Skeletal muscle cell (primary cell): ENCODE measurements at places on chromosomes 5 and 9.

DNA sequence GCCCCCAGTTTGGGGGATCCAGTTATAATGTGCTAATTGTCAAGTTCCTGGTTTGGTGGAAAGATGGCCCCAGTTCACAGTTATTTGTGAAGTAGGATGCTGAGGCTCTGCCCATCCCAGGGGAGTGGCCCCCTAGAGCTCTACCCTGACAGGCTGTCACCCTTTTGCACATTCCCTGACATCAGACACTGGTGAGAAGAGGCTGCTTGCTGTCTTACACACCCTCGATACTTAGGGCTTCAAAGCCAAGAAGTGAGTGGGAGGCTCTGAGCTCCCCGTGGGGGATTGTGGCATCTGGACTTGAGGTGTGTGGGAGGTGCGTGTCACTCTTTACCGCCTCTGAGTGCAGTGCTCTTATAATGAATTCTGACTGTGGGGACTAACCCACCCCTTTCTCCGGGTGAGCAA lies 168.5 kb downstream of the DOCK2 start:
- peak; percentile 56 for DNase-seq

GRCh38 chr5:55440188-55440646 lies 94.5 kb downstream of the PLPP1 start:
- no peak for DNase-seq

- no peak for DNase-seq
Measured at GRCh38 chr5:160643616-160644240, 208.3 kb downstream of the ATP10B start.

- peak; percentile 48 for DNase-seq
Measured at GRCh38 chr5:151483176-151483575, 35.8 kb downstream of the SLC36A1 start.

DNA sequence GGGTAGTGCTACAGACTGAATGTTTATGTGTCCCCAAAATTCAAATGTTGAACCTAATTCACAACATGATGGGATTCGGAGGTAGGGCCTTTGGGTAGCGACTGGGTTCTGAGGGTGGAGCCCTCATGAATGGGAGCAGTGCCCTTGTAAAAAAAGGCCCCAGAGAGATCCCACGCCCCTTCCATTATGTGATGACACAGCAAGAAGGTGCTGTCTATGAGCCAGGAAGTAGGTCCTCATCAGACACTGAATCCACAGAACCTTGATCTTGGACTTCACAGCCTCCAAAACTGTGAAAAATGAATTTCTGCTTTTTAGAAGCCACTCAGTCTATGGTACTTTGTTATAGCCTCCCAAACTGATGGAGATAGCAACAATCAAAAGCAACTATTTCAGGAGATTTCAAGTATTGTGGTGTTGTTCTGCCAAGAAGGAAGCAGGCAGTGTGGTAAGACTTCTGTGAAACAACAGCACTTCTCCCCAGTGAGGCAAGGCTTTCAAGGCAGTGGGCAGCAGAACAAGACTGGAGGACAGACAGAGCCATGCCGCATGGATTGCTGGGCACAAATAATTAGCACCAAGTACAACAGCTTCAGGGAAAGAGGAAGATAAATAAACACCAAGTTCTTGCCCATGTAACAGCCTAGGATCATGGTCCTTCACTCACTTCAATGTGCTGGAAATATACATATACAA lies 76.1 kb downstream of the OR2K2 start:
- no peak for DNase-seq

GRCh38 chr5:16573401-16573800 lies 43.4 kb downstream of the RETREG1 start:
- no peak for DNase-seq

GRCh38 chr9:116868201-116868600 lies 181.1 kb downstream of the TRIM32 start:
- no peak for DNase-seq

DNA sequence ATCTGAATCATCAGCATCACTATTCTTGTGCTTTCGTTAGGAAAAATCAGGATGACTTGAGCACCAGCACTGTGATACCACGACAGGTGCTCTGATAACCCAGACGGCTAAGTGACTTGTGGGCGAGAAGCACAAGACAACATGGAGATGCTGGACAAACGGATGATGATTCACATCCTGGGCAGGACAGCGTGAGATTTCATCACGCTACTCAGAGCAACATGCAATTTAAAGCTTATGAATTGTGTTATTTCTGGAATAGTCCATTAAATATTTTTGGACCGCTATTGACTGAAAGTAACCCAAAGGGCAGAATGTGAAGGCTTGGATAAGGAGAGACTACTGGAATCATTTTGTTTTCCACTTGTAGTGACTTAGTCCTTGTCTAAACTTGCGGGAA lies 114.8 kb upstream of the DAPK1 start:
- DNase-seq: peak; percentile 65

GRCh38 chr5:72921886-72922285 lies 34.0 kb upstream of the FCHO2 start:
- no peak for DNase-seq

DNA sequence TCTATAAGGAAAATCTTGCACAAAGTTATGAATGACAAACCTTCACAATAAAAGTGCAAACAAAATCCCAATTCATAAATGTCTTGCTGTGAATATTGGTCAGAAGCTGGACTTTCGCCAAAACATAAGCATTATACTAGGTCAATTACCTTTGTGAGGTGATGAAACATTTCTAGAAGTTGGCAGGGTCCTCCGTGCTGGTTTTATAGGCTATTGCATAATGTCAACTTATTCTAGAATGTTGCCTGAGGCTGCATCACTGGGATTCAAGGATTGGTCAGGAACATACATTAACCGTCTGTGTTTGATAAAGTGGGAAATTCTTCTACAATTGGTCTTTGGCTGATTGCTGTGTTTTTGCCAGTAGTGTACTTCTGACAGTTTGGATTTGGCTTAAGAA lies 49.8 kb upstream of the PALM2AKAP2 start:
- no peak for DNase-seq

DNA sequence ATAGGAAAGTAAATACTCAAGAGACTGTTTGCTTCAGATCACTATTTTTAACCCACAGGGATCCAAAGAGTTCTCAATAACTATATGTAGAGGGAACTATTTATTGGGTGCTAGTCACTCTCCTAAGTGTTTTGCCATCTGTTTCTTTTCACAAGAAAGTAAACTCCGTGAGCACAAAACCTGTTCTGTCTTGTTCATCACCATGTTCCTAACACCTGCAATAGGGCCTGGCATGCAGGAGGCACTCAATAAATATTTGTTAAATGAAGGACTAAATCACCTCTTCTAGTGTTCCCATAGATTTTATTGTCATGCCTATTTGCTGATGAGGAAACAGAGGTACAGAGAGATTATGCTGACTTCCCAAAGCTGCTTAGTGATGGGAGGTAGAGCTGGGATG lies 118.2 kb downstream of the VCAN start:
- DNase-seq: no peak

DNA sequence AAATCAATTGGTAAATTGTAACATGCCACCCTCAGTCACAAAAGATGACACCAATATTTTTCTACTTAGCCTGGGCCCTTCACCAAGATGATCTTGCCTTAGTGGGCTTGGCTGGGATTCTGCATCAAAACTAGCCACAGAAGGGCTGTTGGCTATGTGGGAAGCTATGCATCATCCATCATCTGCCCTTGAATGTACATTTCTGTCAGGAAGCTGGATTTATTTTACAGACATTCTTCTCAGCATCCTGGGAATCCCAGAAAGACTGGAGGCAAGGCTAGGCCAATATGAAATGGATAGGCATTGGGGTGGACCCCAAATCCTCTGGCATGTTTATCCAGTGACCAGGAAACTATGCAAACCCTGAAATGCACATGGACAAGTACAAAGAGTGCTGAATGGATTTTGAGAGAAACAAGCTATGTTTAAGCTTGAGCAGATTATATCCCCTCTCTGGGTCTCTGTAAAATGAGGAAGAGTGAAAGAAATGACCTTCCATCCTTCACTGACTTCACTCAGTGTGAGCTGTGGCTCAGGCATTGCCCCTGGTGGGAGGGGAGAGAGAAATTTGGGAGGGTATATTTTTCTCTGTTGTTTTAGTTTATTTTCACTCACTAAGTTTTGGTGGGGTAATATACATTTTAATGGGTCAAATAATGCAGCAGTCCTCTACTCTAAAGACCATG lies 283.6 kb downstream of the EBF1 start:
- no peak for DNase-seq

- no peak for DNase-seq
Measured at GRCh38 chr9:19385786-19386501, 5.9 kb upstream of the RPS6 start.

- DNase-seq: no peak
Measured at GRCh38 chr5:153660919-153661318, 170.4 kb downstream of the GRIA1 start.

DNA sequence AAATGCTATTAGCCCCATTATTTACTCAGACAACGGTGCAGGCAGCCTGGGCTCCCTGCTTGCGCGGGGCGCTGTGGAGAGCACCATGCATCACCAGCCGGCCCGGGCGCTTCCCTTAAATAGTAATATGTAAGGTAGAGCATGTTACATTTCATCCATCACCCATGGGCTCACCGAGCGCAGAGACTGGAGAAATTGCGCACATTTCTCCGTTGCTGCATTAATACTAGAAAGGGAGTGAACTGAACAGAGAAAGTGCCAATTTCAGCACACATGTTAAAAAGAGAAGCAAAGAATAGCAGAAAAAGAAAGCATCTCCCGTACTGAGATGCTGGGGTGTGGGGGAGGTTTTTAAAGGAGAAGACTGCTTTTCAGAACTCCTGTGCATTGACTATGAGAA lies 400.3 kb downstream of the ZSWIM6 start:
- DNase-seq: no peak

GRCh38 chr9:32319312-32319929 lies 65.0 kb upstream of the ACO1 start:
- no peak for DNase-seq

DNA sequence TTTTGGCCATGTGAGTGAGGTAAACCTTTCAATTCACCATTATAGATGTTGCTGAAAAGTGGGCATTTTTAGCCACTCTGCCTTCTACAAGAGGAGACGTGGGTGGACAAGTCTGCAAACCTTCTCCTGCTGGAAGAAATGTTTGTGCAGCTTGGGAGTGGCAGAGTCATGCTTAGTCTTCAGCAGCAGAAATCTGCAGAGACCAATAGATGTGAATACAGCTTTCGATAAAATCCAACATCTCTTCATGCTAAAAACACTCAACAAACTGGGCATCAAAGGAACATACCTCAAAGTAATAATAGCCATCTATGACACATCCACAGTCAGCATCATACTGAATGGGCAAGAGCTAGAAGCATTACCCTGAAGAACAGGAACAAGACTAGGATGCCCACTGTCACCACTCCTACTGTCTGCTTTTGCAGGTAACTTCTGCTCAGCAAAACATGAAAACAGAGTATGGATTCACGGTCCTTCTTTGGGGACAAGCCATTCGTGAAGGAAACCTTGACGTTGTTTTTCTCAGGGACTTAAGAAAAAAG lies 91.3 kb downstream of the RALGPS1 start:
- DNase-seq: no peak

DNA sequence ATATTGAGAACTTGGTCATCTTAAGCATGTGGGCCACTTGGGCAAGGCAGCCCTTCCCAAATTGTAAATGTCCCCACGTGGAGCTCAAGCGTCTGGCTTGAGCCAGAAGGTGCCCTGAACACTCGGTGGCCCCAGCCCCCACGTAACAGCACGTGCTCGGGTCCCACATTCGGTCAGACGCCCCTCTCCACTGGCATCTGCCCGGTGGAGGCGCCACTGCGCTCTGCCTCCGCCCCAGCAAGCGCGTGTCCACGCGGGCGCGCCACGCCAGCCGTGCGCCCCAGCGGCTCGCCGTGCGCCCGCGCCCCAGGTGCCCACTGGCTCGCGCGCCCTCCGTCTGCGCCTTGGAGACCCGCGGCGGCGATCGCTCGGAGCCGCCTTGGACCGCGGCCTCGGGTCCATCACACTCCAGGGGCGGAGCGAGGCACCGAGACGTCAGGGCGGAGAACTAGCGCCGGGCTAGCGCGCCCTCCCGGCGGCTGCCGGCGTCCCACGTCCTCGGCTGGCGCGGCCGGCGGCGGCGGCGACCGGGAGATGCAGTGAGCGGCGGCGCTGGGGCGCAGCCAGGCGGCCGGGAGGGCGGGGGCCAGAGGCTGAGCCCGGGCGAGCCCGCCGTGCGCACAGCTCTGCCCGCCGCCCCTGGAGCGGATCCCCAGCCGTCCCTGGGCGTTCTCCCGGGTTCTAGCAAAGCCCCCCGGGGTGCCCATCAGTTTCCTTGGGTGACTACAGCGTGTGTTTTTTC lies at the start of gene PALM2AKAP2:
TSS of gene PALM2AKAP2 (plus strand) at position 488 of the 742 bp plus-strand sequence. CDS start 291 bp downstream, outside the sequence.
- no peak for DNase-seq

DNA sequence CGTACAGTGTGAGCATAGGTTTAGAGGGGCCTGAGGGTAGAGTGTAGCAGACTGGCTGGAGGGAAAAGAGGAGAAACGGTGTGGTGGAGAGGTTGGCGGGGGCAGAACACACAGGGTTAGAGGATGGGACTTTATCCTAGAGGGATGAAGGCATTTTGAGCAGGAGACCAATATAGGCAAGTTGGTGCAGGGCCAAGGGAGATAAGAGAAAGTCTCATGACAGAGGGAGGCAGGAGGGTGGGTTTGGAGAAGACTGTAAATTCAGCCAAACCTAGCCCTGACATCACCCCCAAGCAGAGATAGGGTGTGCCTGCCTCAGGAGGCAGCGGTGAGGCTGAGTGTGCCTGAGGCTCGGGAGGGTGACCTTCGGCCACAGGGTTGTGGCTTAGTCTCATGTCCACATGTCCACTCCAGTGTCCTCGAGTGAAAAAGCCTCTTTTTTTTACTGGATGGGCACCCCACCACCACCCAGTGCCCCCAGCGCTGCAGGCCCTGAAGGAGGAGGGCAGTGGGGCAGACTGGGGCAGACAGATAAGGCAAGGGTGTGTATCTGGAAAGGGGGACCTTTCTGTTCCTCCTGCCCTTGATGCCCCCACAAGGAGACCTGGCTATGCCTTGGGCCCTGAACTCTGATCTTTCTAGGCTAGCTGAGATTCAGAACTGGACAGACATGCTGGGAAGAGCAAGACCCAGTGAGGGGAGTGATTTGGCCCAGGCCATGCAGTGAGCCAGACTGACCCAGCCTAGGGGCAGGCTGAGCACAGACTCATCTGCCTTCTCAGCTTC lies 108.7 kb downstream of the RGS3 start:
- DNase-seq: no peak

DNA sequence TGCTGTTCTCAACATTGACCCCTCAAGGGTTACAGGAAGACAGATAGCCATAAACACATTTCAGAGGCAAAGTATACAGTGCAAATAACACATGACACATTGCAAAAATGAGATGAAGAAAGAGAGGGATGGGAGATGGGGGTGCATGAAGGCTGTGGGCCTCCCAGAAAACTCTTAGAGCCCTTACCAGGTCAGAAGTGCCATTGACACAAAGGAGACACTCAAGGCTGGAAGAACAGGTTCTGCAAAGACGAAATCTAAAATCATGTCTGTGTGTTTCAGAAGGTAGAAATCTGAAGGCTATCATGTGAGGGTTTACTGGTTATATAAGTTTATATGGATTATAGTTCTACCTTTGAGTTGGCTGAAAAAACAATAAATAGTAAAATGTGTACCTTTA lies 318.8 kb downstream of the BNC2 start:
- DNase-seq: no peak

DNA sequence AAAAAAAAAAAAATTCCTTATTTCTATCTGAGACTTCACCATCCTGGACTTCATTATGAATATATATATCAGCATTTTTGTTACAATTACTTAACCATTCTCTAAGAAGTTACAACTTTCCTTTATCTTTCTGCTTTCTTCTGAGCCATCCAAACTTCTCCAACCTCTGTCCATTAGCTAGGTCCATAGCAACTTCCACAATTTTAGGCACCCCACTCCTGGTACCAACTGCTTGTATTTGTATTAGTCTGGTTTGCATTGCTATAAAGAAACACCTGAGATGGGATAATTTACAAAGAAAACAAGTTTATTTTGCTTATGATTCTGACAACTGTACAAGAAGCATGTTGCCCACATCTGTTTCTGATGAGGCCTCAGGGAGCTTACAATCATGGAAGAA lies 182.1 kb downstream of the CDH9 start:
- DNase-seq: no peak
